ENCODE measurements at places on chromosomes 7 and 10. TPM values are rescaled to one million over a fixed set of nuclear protein-coding genes. Genes with fewer than 3 reads are reported as not detected.

GRCh38 chr10:131641231-131641630 lies 259.6 kb upstream of the PPP2R2D start:
- DNase-seq = no peak

DNA sequence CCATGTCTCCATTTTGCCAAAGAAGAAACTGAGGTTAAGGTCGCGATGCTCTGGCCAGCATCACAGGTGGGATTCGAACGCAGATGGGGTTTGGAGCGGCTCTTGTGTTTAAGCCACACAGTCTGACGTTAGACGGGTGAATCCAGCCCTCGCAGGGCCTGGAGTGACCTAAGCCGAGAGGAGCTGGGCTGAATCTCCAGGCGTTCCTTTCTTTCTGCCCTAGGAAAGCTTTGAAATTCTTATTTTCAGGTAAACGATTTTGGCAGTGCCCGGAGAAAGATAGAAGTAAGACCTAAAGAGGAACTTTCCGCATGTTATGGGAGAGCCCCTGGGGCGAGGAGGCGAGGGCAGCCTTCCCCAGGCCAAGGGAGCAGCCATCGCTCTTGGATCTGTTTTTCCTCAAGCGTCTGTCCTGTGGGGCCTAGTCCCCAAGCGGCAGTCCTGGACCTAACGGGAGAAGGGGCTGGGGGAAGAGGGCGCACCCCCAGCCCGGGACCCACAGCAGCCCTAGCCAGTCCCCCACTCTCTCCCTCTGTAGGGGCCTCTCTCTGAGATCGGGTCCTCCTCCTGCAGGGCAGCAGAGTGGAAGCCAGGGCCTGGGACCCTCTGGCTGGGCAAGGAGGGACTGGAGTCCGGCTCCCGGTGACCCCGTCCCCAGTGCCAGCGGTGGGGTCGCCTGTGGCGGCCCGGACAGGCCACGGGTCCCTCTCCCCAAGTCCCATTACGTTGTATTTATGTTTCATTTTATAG lies 8.9 kb upstream of the LBX1 start:
- DNase-seq = no peak

The HABP2 gene
- 0.41 TPM for polyA plus RNA-seq

DNA sequence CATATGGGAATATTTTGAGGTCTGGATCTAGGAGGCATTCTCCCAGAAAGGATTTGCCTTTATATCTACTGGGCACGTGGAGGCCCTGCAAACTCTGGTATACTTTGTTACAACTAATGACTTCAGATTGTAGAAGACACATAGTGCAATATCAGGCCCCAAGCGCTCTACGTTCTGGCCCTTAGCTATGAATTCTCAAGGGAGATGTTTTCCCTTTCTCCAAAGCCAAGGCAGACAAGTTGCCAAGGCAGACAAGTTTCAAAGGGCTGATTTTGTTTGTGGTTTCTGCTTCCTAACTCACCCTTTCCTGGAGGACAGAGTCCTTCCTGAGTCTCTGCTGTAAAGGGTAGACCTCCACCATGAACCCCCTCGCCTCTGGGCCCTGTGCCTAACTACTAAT lies 99.4 kb upstream of the CTTNBP2 start:
- DNase-seq = no peak

DNA sequence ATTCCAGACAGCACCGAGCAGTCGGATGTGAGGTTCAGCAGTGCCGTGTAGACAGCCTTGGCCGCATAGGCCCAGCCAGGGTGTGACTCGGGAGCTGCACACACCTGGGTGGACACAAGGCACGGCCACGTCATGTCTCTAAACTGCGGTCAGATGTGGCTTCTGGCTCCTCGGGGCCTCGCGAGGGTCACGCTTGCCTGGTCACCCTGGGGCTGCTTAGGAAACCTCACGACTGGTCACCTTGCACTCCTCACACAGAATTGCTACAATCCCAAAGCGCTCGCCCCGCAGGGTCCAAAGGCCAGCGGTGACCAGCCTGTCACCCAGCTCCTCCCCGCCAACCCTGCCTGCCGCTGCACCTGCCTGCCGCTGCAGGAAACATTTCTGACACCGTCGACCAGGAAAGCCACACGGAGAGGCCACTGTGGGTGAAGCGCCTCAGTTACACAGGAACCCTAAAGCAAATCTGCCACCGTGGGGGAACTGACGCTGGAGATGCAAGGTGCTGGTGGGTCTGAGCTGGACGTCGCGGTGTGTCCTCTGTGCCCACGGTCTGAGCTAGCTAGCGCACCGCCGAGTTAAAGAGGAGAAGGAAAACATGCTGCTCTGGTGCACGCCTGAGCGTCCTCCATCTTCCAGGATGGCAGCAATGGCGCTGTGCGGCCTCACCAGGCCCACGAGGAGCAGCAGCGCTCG lies 5.0 kb downstream of the GPER1 start:
- DNase-seq = no peak

The ACHE gene
- 6.0 TPM for polyA plus RNA-seq

DNA sequence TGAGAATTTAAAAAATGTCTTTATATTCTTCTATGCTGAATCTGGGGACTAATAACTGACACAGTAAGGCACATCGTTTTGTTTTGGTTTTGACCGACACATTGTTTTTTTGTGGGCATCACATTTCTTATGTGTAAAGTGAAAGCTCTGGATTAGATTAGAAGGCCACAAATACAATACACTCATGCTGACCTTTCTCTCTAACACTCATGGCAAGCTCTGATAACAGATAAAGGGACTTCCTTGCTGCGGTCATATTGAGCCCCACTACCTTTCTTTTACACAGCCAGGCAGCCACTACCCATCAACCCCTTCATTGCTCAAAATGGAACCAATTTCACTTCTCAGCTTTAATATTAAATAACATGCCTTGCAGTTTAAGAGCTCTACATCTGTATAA lies 26.0 kb downstream of the PPP1R3A start:
- DNase-seq = no peak

DNA sequence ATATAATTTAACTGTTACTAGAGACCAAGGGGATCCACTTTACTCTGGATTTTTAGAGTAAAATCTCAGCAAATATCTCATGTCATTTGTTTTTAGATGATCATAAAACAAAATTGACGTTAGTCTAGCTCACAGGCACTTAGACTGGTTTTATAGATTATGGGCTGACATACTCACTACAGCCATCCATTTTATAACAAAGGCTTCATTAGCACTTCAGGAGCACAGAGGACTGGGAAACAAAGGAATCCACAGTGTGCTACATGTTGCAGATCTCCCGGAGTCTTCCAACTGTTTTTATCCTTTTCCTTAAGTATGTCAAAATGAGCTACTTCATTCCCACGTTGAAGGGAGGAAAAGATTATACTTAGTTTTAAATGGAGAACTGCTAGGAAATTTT lies 15.9 kb upstream of the SCRN1 start:
- no peak for DNase-seq

The SLC16A9 gene
- polyA plus RNA-seq = 34.8 TPM

GRCh38 chr7:148303295-148304082 lies 287.1 kb upstream of the C7orf33 start:
- no peak for DNase-seq

GRCh38 chr10:7618461-7618860 lies 48.3 kb downstream of the ITIH5 start:
- no peak for DNase-seq

DNA sequence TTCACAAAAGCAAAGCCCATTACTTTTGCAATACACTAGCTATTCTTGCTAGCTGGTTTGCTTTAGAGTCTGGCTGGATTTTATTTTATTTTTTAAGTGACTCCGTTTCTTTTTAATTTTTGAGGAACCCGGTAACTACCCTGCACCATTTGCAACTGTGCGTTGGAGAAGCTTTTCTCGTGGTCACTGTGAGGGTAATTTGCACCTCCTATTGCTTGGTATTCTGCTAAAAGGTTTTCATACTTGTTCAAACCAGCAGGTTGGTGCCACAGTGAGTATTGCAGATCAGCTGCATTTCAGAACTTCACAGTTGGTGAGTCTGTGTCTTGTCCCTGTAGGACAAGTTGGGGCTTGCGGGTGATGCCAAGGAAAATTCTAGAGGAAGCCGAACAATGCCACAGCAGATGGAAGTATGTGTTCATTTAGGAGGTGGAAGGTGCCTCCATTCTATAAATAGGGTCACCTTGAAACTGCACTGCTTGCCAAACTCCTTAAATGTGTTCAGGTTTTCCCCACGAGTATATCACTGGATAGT lies 3.9 kb upstream of the NMT2 start:
- no peak for DNase-seq

The FGL2 gene
- polyA plus RNA-seq = 50.7 TPM

The PLEKHS1 gene
- polyA plus RNA-seq = 0.45 TPM

GRCh38 chr10:96984541-96985131 lies 152.5 kb downstream of the LCOR start:
- no peak for DNase-seq
